ENCODE measurements at places on chromosomes 1 and 21.

DNA sequence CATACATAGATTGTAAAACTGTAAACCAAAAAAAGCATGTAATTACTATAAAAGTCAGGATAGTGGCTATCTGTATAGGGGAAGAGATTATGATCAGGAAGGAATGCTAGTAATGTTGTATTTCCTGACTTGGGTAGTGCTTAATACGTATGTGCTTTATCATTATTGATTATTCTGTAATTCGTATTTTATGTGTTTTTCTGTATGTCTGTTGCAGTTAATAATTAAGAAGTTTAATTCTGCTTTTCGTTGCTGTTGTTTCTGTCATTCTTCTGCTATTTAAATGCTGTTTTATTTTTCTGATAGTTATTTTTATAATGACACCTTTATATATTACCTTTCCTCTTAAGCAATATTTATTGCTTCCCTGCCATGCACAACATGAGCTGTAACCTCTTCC is 29.3 kb upstream of the TRIM33 start:
- peaks cover 6% of the 10 kb centered on the region for H3K36me3 ChIP-seq
- no peak overlapping the region for H3K27ac ChIP-seq
- no peak for DNase-seq
- no peak overlapping the region for H3K4me3 ChIP-seq

DNA sequence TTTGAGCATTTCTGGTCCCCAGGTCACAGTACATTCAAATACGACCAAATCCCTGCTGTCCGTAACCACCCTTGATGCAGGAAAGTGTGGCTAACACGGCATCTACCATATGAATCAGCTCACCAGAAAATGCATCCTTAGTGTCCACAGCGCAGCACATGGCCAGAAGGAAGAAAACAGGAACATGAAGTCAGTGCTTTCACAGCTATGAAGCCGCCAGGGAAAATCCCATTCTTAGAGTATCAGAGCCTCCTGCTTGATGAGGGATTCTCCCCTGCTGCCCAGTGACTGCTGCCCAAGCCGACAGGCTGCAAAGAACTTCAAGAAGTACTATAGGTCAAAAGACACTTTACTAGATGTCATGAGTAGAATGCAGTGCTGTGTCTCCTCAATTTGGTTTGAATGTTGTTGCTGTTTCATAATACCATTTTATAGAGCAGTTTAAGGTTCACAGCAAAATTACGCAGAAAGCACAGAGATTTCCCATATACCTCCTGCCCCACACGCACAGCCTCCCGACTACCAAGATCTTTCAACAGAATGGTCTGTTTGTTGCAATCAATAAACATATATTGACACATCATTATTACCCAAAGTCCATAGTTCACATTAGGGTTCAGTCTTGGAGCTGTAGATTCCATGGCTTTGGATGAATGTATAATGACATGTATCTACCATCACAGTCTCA is 14.5 kb downstream of the TIAM1 start:
- H3K27me3 ChIP-seq: no peaks in the 10 kb centered on the region
- no peak overlapping the region for H3K27ac ChIP-seq
- DNase-seq: no peak
- H3K4me3 ChIP-seq: no peak overlapping the region

GRCh38 chr1:18010945-18011344 is 96.7 kb upstream of the IGSF21 start:
- H3K4me3 ChIP-seq: no peak overlapping the region
- no peaks in the 10 kb centered on the region for H3K4me1 ChIP-seq
- no peak overlapping the region for H3K27ac ChIP-seq
- H3K27me3 ChIP-seq: peaks cover 30% of the 10 kb centered on the region

GRCh38 chr1:184909019-184909418 is 65.3 kb downstream of the NIBAN1 start:
- H3K4me1 ChIP-seq: peaks cover 8% of the 10 kb centered on the region
- H3K27me3 ChIP-seq: no peaks in the 10 kb centered on the region
- no peak overlapping the region for H3K27ac ChIP-seq

GRCh38 chr1:118977600-118977999 is 10.5 kb downstream of the TBX15 start:
- peaks cover 83% of the 10 kb centered on the region for H3K27me3 ChIP-seq
- peaks cover 3% of the 10 kb centered on the region for H3K4me1 ChIP-seq
- no peaks in the 10 kb centered on the region for H3K36me3 ChIP-seq
- no peak overlapping the region for H3K4me3 ChIP-seq

DNA sequence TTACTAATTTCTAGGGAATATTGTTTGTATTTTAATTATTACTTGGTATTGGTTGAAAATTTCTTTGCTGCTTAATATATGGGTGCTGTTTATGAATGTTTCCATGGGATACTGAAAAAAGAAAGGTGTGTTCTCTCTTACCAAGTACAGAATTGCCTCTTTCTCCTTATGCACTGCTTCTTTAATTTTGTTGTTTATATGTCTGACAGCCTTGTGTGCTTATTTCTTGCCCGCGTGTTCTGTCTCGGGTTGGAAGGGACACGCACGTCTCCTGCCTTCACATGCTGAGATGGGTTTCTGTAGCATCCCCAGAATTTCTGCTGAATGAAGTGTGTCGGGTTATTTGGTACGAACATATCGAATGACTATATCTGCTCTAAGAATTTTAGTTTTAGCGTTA is 51.1 kb downstream of the AGPAT3 start:
- H3K4me1 ChIP-seq: peaks cover 70% of the 10 kb centered on the region
- H3K27ac ChIP-seq: no peak overlapping the region
- no peak overlapping the region for H3K4me3 ChIP-seq

GRCh38 chr1:39524591-39525365 is 33.3 kb downstream of the BMP8A start:
- peaks cover 28% of the 10 kb centered on the region for H3K4me1 ChIP-seq
- peak overlapping the region; percentile 96 for H3K27ac ChIP-seq
- peak overlapping the region; percentile 33 for H3K4me3 ChIP-seq
- DNase-seq: no peak

DNA sequence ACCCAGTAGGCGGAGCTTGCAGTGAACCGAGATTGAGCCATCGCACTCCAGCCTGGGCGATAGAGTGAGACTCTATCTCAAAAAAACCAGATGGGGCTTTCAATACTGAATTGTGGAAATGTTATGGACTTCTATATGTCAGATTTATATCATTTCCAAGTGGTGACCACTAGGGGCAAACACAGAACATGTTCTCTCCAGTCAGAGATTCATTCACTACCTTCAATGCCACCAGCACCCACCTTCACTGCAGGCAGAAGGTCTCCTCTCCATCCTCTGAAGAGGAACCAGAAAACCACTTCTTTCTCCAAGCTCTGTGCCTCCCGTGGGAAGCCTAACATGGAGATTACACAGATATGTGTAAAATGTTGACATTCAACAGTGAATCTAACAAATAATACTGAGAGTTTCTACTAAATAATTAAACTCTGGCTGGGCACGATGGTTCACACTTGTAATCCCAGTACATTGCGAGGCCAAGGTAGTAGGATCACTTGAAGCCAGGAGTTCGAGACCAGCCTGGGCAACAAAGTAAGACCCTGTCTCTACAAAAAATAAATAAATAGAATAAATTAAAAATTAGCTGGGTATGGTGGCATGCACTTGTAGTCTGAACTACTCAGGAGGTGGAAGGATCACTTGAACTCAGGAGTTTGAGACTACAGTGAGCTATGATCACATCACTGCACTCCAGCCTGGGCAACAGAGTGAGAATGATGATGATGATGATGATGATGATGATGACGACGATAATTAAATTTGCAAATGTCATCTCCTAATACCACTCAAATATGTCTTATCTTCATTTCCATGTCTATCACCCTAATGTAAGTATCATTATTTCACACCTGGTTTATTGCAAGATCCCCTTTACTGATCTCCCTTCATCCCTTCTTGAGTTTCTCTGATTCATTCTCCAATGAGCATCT is 151.1 kb downstream of the ZNF281 start:
- H3K36me3 ChIP-seq: no peaks in the 10 kb centered on the region
- peaks cover 7% of the 10 kb centered on the region for H3K4me1 ChIP-seq
- peaks cover 4% of the 10 kb centered on the region for H3K27me3 ChIP-seq
- no peak overlapping the region for H3K27ac ChIP-seq
- no peak for DNase-seq
- H3K4me3 ChIP-seq: no peak overlapping the region

DNA sequence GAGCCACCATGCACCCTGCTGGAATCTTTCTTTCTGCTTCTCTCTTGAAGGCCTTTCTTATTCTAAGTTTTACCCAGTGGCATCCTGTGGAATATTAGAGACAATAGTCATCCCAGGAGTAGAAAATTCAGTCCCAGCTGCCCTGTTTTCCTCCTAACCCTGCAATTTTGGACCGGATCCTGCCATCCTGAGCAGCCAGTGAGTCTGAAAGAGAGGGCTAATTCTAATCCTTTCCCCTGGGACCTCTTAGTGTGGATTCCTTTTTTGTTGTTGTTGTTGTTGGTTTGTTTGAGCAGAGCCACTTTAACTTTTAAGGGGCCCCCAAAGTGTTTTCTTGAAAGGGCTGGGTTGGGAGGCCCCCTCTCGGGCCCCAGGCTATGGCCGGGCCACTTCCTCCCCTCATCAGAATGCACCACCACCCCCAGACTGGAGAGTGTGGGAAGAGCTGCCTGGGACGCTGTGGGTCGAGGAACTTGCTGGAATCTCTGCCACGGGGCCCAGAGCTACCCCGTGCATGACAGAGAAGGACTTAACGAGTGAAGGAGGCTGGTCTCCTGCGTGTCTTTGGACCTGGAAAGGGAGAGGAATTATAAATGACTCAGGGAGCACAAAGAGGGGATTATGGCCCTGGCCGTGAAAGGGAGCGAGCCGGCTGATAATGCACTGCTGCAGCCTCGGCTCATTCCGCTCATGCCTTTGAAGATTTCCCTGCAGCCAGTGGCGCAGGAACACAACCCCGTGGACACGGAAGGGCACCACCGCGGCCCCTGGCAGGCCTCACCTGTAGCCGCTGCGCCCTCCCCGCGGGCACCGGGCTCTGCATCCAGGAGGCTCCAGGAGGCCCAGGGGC is 81.0 kb upstream of the AKT3 start:
- no peak overlapping the region for H3K27ac ChIP-seq
- no peaks in the 10 kb centered on the region for H3K4me1 ChIP-seq
- DNase-seq: no peak
- no peak overlapping the region for H3K4me3 ChIP-seq
- no peaks in the 10 kb centered on the region for H3K36me3 ChIP-seq

GRCh38 chr1:113579256-113580018 is 179.8 kb downstream of the PHTF1 start:
- no peak overlapping the region for H3K4me3 ChIP-seq
- peaks cover 8% of the 10 kb centered on the region for H3K27me3 ChIP-seq
- no peak overlapping the region for H3K27ac ChIP-seq

DNA sequence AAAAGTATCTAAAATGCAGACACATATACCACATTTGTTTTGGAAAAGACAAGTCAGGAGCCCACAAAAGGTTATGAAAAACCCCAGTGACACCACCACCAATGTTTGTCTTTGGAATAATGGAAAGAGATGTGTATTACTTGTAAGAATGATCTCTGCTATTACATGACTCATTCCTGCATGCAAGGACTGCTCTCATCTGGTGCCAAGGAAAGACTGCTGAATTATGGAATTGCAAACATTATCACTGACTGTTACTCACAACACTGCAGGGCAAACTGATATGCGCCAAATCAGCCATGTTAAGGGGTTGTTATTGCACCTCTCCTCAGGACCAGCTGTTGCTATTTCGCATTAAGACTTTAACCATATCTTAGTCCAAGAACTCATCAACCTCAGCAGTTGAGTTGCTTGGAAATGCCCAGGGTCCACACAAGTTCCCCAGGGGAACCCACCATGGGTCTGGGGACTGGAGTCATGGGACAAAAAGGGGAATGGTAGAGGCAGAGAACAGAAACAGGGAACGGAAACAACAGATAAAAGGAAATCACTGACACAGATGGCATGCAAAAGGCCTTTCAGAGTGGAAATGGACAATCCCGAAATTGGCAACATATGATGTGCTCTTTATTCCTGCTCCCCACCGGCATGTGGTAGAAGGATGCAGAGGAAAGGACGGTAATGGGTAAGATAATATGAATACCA is 34.4 kb downstream of the CAPZB start:
- no peak overlapping the region for H3K4me3 ChIP-seq
- DNase-seq: no peak
- H3K4me1 ChIP-seq: peaks cover 72% of the 10 kb centered on the region
- peaks cover 38% of the 10 kb centered on the region for H3K36me3 ChIP-seq

GRCh38 chr1:164787834-164788231 is 228.8 kb downstream of the PBX1 start:
- H3K27ac ChIP-seq: no peak overlapping the region
- H3K4me1 ChIP-seq: peaks cover 8% of the 10 kb centered on the region
- no peak for DNase-seq
- no peaks in the 10 kb centered on the region for H3K36me3 ChIP-seq

DNA sequence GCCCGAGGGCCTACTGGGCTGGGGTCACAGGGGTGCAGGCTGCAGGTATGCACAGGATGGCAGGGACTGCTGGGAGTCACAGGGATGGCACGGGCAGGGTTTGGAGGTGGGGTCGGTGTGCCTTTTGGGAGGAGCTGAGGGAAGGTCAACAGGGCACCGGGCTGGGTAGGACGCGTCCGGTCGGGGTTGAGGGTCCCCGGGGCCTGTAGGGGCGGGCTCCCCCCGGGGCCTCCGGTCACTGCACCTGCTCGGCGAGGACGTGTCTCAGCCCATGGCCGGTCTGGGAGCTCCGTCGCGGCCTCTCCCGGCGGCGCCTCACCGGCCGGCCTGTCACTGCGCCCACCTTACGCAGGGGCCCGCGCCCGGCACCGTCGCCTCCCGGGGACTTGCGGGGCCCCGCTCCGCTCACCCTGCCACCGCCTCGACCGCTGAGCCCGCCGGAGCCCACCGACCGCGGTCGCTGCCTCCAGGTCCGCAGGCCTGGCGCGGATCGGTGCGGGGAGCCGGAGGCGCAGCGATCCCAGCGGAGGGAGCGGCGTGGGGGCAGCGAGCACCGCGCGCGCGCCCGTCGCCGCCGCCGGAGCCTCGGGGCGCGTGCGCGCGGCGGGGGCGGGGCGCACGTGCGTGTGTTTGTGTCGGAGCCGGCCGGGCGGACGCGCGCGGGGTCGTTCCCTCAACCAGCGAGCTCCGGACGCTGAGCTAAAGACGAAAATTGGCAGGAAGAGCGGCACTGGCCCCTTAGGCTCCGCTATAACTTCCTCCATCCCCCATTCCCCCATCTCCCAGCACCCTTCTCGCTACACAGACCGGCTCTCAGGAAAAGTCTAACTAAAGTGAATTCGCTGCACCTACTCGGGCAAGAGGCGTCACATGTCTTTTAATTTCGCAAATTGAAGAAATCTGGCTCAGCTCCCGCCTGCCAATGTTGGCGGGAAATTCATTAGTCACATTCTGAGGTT is at the start of gene AMIGO1:
TSS of gene AMIGO1 (minus strand) at position 552 of the 959 bp plus-strand sequence. CDS start 815 bp downstream, outside the sequence.
- peaks cover 20% of the 10 kb centered on the region for H3K4me1 ChIP-seq
- H3K36me3 ChIP-seq: no peaks in the 10 kb centered on the region
- H3K27me3 ChIP-seq: peaks cover 41% of the 10 kb centered on the region
- H3K4me3 ChIP-seq: peak within 1 kb of the TSS; percentile 88
- peak within 1 kb of the TSS; percentile 59 for H3K27ac ChIP-seq
- no peak for DNase-seq

DNA sequence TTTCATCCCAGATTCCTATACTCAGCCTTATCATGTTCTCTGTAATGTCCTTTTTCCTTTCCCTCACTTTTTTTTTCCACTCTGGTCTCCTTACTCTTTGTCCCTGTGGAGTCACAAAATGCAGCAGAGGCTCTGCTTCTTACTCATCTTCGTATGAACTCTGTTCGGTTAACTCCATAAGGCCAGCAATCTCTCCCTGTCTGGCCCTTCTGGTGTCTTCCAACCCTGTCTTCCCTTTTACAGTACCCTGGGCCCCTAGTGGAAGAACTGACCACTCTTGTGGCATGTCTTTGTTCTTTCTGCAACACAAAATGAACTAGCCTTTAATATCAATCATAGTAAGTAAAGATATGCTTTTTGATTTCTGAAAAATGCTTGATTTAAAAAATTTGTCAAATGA is 7.1 kb downstream of the CD101 start:
- no peak overlapping the region for H3K27ac ChIP-seq
- no peak overlapping the region for H3K4me3 ChIP-seq
- DNase-seq: no peak
